A549 treated with ZK216348 at 1 μM for 4 hours (cell line): ENCODE measurements at places on chromosomes 2 and 18. TPM values are rescaled to one million over a fixed set of nuclear protein-coding genes. Genes with fewer than 3 reads are reported as not detected.

Gene SPATA3
- not detected in 5 replicates for total RNA-seq

Gene C1GALT1C1L
- 1.6 to 2.8 TPM (median 1.9 TPM) in 5 replicates for total RNA-seq

Gene CLEC4F
- not detected in 5 replicates for total RNA-seq

Gene LAMA1
- total RNA-seq: 0.02 to 0.12 TPM (median 0.07 TPM) in 5 replicates

Gene PROKR1
- total RNA-seq: not detected in 5 replicates

Gene ZAP70
- total RNA-seq: not detected in 5 replicates

Gene MYO5B
- 8.4 to 12.8 TPM (median 11.0 TPM) in 5 replicates for total RNA-seq

Gene AQP12B
- total RNA-seq: not detected in 5 replicates

Gene CDH2
- total RNA-seq: 31.8 to 50.4 TPM (median 43.7 TPM) in 5 replicates

Gene CPS1
- 7.5 to 12.3 TPM (median 10.7 TPM) in 5 replicates for total RNA-seq

Gene ALPP
- 2.4 to 3.3 TPM (median 2.7 TPM) in 5 replicates for total RNA-seq

Gene MAPK4
- 0.08 to 0.18 TPM (median 0.14 TPM) in 5 replicates for total RNA-seq

Gene KCNJ3
- total RNA-seq: not detected in 5 replicates

Gene ENOSF1
- 22.6 to 25.4 TPM (median 24.8 TPM) in 5 replicates for total RNA-seq

Gene SATB2
- total RNA-seq: 2.8 to 3.8 TPM (median 3.0 TPM) in 5 replicates

Gene DLGAP1
- total RNA-seq: 0.05 to 0.12 TPM (median 0.10 TPM) in 3 of 5 replicates, not detected in the others

Gene CCDC178
- total RNA-seq: not detected in 5 replicates

Gene MRPL44
- 44.5 to 55.1 TPM (median 46.3 TPM) in 5 replicates for total RNA-seq

Gene RAMP1
- total RNA-seq: not detected in 5 replicates

Gene IL1R1
- 27.0 to 46.0 TPM (median 40.9 TPM) in 5 replicates for total RNA-seq

Gene SERPINB13
- total RNA-seq: not detected in 5 replicates

Gene CHRNG
- not detected in 5 replicates for total RNA-seq

Gene REG3G
- not detected in 5 replicates for total RNA-seq

Gene NHEJ1
- total RNA-seq: 14.2 to 16.2 TPM (median 15.2 TPM) in 5 replicates

Gene INHA
- total RNA-seq: 0.19 to 0.74 TPM (median 0.49 TPM) in 5 replicates

Gene FOXD4L1
- 0.25 to 0.50 TPM (median 0.28 TPM) in 5 replicates for total RNA-seq

Gene ACKR3
- total RNA-seq: 12.0 to 26.8 TPM (median 19.4 TPM) in 5 replicates

Gene MOB4
- 12.8 to 37.1 TPM (median 25.7 TPM) in 5 replicates for total RNA-seq

Gene RIT2
- total RNA-seq: not detected in 5 replicates

Gene LINC00305
- total RNA-seq: not detected in 5 replicates

Gene STON1
- 0.31 to 0.48 TPM (median 0.40 TPM) in 5 replicates for total RNA-seq

Gene IL36B
- total RNA-seq: 0.15 to 0.37 TPM in 2 of 5 replicates, not detected in the others

Gene SMYD1
- not detected in 5 replicates for total RNA-seq

Gene PARD3B
- 0.73 to 1.1 TPM (median 0.85 TPM) in 5 replicates for total RNA-seq

Gene RESP18
- total RNA-seq: not detected in 5 replicates

Gene FBXO15
- 0.45 to 0.92 TPM (median 0.81 TPM) in 5 replicates for total RNA-seq

Gene EMILIN1
- total RNA-seq: 0.34 to 0.64 TPM (median 0.43 TPM) in 5 replicates

Gene ELP2
- total RNA-seq: 28.9 to 39.0 TPM (median 34.7 TPM) in 5 replicates

Gene FRZB
- total RNA-seq: 0.06 to 0.08 TPM (median 0.06 TPM) in 4 of 5 replicates, not detected in the other

Gene UCN
- 1.3 to 2.5 TPM (median 1.6 TPM) in 5 replicates for total RNA-seq
